ENCODE measurements at places on chromosomes 6 and 20.

DNA sequence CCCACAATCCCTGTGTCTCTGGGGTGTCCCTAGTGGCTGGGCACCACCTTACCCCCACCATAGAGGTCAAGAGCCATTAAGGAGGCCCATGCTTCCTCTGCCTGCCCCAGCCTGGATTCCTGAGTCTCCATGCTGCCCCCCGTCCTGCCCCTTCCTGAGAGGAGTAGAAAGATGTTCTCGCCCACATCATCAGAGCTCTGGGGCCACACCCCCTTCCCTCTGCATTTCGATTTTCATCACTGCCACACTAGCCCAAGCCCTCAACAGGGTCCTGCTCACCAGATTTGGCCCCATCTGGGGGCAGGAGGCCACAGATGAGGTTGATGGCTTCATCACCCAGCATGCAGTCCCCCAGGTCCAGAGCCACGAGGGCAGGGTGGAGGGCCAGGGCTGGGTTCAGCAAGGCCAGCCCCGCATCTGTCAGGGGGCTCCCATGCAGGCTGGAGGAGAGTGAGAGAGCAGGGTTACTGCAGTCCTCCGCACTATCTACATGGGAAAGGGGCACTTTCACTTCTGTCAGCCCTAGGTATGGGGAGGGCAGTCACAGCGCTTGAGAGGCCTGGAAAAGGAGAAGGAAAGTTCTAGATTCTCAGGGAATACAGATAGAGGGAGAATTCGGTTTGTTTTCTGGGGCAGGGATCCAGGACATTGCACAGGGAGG, 1.5 kb downstream of the LRRC73 start:
- DNase-seq = no peak

- DNase-seq = no peak
Measured at GRCh38 chr6:42925248-42925857, 3.9 kb upstream of the CNPY3 start.

DNA sequence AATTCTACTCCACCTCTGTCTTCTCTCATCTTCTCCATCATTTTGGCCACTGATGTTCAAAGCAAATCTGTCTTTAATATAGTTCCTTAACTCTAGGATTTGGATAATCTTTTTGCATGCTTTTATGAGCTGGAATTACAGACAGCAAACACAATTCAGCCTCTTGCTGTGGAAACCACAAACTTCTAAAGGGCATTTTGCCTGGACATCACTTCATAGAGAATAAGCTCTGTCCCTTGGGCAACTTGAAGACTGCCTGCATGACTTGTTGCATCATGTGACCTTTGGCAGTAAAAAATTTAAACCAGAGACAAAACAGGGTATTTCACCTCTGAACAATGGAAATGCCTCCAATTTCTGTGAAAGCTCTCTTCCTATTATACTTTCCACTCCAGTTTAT, 74.1 kb upstream of the HDDC2 start:
- no peak for DNase-seq

- DNase-seq = no peak
Measured at GRCh38 chr20:60727425-60727824, 524.6 kb upstream of the CDH4 start.

DNA sequence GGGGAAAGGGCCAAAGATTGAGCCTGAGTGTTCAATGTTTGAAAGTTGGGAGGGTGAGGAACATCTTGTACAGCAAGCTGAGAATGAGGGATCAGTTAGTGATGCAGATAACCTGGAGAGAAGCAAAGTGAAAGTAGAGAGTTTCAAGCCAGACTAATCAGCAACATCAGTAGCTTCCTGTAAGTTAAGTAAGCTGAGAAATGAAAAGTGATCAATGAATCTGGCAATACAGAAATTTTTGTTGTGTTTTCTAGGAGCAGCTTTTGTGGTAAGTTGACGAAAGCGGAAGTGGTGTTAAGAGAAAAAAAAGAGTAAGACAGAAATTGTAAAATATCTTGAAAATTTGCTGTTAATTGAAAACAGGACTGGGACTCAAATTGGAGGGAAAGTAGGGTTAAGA, 855.5 kb upstream of the MAP3K7 start:
- DNase-seq = no peak

GRCh38 chr20:37243937-37244571, 17.6 kb downstream of the GHRH start:
- no peak for DNase-seq

- no peak for DNase-seq
Measured at GRCh38 chr6:137708481-137708880, 158.6 kb upstream of the TNFAIP3 start.

DNA sequence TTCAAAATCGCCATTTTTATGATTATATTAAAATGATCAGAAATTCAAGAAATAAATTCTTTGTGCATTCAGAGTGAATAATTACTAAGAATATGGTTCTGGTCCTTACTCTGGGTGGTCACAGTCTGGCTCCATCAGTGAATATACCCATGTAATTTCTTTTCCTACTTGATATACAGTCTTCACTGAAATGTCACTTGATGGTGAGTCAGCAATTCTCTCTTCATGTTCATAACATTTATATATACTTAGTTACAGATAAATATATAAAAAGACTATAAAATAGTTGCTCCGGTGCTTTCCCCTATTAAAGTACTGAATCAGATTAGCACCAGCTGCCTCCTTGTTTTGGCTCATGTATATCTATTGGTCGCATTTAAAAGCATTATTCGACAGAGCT, 56.4 kb upstream of the MTRF1L start:
- DNase-seq = no peak

Data from stimulated activated CD8-positive, alpha-beta memory T cell treated with anti-CD3 and anti-CD28 coated beads, Interleukin-2, amount 100 ng/mL, for 1 hour (primary cell).